ENCODE measurements at places on chromosomes 6 and 20.

- no peak for DNase-seq
Measured at GRCh38 chr6:41201764-41202173, 820 bp upstream of the TREML2 start.

- no peak for DNase-seq
Measured at GRCh38 chr20:13739731-13740649, 44.7 kb downstream of the ESF1 start.

DNA sequence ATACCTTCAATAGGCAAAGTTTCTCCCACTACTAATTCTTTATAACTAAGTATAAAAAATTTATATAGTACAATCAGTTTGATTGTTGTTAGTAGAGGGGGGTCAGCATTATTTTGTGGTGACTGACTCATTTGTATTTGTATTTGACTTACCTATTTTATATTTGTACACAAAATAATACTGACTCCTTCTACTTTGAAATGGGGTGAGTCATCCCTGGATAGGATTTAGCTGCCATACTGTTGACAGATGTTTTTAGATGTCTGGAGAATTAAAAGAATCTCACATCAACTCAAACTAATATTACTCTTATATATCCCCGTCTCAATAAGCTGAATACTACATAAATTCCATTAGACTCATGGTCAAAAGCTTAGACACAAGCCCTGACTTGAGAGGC lies 114.9 kb downstream of the FRK start:
- no peak for DNase-seq

DNA sequence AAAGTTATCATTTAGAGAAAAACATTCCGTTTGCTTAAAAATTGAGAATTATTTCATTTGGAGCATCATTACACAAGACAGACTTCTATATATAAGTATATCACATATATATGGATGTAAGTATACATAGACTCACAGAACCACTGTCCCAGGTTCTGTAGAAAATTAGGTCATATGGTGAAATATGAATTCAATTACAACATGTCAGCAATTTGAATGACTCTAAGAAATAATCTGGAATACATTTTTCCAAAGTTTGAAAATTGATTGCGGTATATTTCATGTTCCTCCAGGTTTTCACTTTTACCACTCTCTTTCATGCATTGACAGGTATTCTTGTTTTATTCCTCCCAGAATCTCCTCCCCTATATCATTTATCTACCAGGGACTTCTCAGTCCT lies 892.3 kb downstream of the PHF3 start:
- no peak for DNase-seq

DNA sequence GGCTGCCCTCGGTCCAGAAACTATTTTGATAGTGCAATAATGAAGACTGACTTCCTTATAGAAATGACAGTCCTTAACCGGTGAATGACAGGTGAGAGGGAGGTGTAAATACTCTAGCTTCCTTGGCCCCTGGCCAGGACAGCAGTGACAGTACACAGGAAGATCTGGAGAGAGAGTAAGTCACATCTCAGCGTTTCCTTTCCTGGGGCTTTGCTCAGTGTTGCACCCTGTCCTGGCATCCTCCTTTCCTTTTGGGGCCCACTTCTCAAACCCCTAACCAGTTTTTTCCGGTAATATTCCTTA lies 336.9 kb downstream of the CD83 start:
- DNase-seq = peak; percentile 18

- no peak for DNase-seq
Measured at GRCh38 chr6:52074155-52074554, 13.3 kb downstream of the PKHD1 start.

DNA sequence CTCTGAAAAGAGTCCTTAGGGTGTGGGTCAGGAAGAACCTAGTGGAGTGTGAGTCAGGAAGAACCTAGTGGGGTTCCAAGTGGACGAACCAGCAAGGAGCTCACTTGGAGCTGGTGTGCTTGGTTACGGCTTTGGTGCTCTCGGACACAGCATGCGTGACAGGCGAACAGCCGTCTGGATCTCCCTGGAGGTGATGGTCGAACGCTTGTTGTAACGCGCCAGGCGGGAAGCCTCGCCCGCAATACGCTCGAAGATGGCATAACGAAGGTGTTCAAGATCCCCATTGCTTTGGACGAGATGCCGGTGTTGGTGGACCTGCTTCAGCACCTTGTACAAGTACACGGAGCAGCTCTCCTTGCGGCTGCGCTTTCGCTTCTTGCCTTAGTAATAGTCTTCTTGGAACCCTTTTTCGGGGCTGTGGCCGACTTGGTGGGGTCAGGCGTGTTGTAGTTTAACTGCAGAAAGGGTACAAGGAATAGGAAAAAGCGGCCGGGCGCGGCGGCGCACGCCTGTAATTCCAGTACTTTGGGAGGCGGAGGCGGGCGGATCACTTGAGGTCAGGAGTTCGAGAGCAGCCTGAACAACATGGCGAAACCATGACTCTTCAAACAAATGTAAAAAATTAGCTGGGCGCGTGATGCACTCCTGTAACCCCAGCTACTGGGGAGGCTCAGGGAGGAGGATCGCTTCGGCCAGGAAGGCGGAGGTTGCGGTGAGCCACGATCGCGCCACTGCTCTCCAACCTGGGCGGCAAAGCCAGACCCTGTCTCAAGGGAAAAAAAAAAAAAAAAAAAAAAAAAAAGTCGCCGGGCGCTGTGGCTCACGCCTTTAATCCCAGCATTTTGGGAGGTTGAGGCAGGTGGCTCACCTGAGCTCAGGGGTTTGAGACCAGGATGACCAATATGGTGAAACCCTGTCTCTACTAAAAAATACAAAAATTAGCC lies 48.0 kb downstream of the OR2B2 start:
- peak; percentile 36 for DNase-seq

DNA sequence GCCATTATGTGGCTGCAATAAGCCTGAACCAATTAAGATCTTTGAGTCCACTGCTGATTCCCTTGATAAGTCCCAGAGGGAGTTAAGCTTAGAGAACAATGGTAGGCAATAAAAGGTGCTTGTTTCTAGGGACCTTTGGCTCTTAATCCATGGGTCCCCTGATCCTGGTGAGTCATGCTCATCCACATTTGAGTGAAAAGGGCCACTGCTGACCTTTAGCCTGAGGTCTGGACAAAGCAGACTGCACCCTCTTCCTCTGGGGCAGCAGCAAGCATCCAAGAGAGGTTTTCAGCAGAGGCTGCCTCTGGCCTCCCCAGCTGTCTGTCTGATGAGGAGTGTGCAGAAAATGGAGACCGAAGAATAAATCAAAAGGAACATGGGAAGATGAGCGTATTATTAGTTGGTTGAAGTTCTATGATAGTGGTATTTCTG lies 16.1 kb upstream of the SCGN start:
- DNase-seq = no peak

GRCh38 chr20:61443443-61444126 lies 191.5 kb downstream of the CDH4 start:
- DNase-seq = no peak

GRCh38 chr6:7051780-7052442 lies 55.9 kb upstream of the RREB1 start:
- DNase-seq = no peak

DNA sequence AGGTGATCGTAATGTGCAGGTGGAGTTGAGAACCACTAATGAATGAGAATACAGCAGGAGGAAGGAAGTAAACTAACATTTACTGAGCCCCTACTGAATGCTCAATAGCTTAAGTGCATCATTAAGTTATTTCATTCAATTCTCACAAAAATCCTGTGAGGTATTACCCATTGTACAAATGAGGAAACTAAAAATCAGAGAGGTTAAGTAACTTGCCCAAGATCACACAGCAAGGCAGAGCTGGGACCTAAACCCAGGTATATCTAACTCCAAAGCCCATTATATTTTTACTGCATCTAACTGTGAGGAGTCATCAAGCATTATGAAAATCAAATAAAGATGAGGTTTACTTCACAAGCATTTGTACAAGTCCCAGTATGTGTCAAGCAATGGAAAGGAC lies 35.3 kb downstream of the CPNE5 start:
- no peak for DNase-seq

DNA sequence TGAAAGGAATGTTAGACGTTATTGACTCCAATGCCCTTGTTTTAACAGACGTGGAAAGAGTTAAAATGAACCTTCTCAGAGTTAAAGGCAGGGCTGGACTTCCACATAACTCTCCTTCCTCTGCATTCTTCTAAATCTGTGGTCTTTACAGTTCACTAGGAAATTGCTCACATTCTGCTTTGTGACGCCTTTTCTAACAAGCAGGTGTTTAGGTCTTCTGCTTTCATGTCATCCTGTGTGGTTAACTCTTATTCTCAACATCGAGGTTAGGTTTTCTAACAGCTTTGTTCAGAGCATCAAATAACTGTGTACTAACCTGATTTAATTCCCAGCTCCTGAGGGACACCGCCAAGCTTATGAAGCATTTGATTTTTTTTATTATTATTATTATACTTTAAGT lies 81.3 kb upstream of the NT5E start:
- DNase-seq = no peak

- DNase-seq = no peak
Measured at GRCh38 chr6:27839626-27840475, 72.3 kb downstream of the OR2B2 start.

DNA sequence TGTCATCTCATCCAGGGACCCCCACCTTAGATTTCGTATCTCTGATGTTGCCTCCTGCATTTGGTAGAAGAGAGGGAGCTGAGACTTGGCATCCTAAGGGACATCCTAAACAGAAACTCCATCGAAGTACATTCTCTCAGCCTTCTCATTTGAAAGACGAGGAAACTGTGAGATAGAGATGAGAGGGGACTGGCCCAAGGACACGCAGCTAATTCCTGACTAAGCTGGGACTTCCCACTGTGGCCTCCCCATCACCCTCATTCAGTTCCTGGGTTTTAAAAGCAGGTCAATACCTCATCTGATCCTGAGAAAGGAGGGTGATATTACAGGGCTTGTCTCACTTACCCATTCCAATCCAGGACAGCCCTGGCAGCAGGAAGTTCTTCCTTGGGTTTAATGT lies 855 bp upstream of the WFDC5 start:
- DNase-seq = no peak

DNA sequence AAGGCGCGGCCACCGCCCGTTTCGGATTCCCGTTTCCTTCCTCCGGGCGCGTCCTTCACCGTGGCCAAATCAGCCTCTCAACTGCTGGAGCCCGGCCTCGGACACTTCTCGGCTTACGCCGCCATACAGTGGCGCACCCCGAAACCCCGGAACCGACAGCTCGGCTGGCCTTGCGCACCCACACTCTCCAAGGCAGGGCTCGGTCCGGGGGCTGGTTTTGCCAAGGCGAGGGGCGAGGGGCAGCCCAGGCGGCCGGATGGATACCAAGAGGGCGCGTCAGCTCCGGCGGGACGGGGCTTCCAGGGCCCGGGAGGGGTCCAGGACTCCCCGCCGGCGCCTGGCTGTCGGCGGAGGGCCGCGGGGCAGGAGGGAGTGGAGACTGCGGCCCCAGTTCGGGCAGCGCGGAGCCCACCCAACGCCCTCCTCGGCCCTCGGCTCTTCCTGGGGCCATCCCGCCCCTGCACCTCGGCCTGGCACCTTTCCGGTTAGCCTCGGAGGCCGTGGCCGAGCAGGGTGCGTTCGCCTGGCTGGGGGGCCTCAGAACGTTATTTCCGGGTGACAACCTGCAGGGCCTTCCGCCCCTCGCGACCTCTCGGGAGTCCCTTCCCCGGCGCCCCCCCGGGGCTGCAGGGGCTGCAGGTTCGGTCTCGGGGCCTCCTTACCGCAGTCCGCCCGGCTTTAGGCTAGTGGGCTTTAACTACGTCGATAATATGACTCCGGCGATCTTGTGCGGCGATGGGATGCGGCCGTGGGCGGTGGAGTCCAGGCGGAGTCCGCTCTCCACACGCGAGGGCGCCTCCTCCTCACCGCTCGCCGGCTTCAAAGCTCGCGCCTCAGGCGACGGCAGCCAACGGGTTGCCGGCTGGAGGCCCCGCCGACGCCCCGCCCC lies 697 bp upstream of the CEP43 start:
- DNase-seq = peak; percentile 19

DNA sequence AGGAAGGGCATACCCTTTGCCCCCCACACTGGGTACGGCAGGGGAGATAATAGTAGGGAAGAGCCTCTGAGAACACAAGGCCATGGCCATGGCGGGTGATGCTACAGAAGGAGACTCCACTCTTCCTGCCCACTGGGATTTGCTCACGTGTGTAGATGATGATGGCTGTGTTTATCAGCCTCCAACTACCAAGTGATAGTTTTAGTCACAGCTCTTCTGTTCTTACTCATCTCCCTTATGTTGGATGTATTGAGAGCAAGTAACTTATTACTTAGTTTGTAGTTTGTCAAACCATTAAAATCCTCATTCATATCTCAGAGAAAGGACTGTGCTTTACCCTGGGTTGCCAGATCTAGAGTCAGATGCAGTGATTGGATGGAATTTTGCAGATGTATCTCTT lies 66.0 kb downstream of the CDH26 start:
- no peak for DNase-seq

- no peak for DNase-seq
Measured at GRCh38 chr6:168196881-168197635, 118.0 kb upstream of the FRMD1 start.

GRCh38 chr20:20014659-20015058 lies 2.5 kb upstream of the NAA20 start:
- no peak for DNase-seq

DNA sequence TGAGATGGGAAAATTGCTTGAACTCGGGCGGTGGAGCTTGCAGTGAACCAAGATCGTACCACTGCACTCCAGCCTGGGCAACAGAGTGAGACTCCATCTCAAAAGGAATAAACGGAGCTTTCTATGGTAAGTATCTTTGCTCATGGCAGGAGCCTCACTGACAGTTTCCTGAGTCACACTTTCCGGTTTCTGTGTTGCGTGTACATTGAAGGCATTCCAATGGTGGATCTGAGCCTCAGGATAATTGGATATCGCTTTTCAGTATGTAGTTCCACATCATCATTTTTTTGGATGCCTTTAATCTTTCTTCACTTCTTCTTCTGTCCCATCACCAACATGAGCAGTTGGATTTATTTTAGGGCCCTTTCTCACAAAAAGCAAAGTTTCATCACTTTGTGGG lies 28.6 kb upstream of the GTSF1L start:
- DNase-seq = no peak

GRCh38 chr20:38084425-38084951 lies 50.9 kb downstream of the RPRD1B start:
- DNase-seq = no peak
